LoVo (cell line): ENCODE measurements at places on chromosomes 7 and 10.

DNA sequence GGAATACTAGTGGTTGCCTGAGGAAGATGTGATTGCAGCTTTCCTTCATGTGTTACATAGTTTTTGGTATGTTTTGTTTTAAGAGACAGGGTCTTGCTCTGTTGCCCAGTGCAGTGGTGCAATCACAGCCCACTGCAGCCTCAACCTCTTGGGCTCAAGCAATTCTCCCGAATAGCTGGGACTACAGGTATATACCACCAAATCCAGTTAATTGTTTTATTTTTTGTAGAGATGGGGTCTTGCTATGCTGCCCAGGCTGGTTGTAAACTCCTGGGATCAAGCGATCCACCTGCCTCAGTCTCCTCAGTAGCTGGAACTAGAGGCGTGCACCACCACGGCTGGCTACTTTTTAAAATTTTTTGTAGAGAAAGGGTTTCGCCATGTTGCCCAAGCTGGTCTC is 79.1 kb upstream of the TMEM248 start:
- no peak for DNase-seq

GRCh38 chr10:114271779-114272167 is 32.7 kb downstream of the VWA2 start:
- DNase-seq: peak; percentile 51

- no peak for DNase-seq
Observed at GRCh38 chr7:27177795-27178320, 3.7 kb upstream of the HOXA10 start.

DNA sequence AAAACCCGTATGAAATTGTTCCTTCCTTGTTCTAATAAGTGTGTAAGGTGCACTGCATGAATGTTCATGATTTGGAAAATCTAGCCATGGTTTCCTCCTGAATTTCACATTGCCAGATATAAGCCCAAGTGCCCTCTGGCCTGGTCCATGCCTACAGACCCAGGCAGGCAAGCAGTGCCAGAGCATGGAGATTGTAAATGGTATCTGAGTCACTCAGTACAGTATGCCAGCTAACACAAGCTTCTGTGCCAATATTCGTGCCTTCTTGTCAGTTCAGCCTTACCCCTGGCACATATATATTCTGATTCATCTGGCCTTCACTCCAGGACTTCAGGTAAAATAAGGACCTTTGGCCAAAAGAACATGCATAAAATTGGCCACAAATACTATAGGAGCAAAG is 38.4 kb upstream of the PDE1C start:
- peak; percentile 38 for DNase-seq

DNA sequence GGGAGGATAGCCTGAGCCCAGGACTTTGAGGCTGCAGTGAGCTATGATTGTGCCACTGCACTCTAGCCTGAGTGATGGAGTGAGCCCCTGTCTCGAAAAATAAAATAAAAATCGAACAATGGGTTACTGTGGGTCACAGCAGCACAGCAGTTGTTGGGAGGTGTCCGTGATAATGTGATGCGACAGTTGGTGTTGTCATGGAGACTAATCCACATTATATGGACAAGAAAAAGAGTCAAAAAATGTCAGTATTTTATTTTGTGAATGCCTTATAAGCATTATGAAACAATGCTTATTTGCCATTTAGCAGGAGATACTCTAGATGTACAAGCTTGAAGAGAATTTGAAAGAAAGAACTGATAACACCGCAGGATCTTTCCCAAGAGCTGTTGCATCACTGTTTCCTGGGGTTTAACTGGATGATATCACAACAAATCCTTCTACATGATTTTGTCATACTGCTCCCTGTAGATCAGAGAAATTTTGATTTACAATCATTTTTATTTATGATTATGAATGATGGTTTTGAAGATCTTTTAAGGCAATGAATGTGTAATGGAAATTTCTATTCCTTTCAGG is 195.4 kb downstream of the BAMBI start:
- DNase-seq: no peak

DNA sequence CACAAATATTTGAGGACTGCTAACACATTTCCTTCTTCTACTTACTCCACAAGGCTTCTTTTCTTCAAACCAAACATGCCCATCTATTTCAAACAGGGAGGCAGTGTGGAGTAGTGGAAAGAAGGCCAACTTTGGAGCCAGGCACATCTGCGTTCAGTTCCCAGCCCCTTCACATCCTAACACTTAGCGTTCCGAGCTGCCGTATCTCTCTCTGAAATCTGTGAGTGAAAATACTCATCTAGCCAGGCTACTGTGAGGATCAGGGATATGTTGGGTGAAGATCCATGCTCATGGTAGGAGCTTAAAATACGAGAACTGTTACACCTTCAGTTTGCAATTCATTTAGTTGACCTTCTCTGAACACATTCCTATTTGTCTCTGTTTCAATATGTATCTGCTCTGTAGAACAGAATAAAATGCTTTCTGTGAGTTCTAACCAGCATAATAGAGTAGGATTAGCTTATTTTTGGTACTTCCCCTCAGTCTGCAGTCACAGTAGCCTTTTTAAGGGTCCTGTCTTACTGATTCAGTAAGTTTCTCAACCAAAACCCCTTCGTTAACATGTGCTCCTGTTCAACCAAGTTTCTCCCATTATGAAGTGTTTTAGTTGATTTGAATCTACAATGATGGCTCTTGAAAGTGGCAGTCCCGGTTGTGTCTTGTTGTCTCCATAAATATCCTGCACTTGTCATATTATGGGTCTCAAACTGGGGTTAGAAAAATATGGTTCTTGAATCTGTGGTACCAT is 3.3 kb upstream of the MEST start:
- no peak for DNase-seq

DNA sequence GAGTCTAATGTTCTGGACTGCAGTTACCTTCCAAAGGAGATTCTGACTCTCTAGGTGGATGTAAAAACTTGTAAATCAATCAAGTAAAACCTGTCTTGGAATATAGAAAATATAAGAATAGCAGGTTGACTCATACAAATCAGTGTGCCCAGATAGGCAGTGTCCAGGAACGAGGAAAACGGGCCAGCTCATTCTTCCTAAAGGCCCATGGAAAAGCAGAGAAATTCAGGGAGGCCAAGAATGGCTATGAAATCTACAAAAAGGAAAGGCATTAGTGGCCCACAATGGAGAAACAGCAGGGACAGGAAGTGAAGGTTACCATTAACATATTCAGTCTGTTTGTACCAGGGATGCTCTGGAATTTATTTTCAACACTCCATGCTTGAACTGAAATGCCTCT is 14.9 kb downstream of the GLI3 start:
- DNase-seq: no peak

DNA sequence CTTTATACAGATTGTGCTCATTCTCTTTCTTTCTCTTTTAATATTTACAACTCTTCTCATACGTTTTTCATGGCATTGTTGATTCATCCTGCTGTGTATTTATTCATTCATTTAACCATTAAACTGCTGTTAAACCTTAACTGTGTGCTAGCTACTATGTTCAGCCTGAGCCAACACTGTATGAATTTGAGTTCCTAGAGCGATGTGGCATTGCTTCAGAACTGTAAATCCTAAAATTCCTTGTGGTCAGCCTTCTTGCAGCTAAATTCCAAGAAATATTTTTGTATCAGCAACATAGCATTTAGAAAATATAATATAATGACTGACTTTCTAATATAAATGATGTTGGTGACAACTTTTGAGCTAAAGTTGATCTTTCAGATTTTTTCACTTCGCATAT is 184.7 kb upstream of the FZD1 start:
- no peak for DNase-seq

- peak; percentile 89 for DNase-seq
Observed at GRCh38 chr10:124152139-124153022, 59.0 kb upstream of the CHST15 start.

DNA sequence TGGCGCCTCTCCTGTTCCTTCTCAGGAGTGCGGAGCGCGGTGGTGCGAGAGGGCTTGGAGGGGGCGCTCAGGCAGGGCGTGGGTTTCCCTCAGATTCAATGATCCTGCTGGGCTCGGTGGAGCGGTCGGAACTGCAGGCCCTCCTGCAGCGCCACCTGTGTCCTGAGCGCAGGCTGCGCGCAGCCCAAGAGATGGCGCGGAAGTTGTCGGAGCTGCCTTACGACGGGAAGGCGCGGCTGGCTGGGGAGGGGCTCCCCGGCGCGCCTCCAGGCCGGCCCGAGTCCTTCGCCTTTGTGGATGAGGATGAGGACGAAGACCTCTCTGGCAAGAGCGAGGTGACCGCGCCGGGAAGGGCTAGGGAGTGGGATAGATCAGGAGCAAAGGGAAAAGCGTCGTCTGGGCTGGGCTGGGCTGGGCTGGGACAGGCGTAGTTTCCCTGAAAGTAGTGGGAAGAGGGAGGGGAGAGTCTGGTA is 17.0 kb downstream of the FAM131B start:
- DNase-seq: peak; percentile 56

DNA sequence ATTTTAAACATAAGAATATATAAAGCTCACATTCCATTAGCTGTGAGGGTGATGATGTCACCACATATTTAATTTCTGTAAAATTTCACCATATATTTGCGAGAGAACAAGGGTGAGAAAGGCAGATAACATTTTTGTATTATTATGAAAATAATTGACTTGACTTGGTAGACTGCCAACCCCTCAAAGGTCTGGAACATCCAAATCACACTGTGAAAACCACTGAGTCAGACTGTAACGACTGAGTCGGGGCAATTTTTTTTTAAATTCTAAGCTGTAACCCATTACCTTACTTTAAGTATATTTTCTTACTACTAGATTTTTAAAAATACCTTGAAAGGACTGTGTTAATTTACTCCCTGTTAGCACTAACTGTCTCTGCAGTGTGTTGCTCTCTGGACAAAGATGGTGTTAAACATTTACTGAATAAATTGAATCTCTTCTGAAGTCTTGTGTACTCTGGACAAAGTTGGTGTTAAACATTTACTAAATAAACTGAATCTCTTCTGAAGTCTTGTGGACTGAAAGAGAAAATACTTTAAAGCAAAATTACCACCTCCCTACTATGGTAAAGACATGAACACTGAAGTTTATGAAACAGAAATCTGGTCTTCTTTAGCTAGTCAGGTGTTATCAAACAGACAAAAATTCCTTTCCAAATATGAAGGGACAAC is 14.1 kb downstream of the PDZD8 start:
- no peak for DNase-seq

DNA sequence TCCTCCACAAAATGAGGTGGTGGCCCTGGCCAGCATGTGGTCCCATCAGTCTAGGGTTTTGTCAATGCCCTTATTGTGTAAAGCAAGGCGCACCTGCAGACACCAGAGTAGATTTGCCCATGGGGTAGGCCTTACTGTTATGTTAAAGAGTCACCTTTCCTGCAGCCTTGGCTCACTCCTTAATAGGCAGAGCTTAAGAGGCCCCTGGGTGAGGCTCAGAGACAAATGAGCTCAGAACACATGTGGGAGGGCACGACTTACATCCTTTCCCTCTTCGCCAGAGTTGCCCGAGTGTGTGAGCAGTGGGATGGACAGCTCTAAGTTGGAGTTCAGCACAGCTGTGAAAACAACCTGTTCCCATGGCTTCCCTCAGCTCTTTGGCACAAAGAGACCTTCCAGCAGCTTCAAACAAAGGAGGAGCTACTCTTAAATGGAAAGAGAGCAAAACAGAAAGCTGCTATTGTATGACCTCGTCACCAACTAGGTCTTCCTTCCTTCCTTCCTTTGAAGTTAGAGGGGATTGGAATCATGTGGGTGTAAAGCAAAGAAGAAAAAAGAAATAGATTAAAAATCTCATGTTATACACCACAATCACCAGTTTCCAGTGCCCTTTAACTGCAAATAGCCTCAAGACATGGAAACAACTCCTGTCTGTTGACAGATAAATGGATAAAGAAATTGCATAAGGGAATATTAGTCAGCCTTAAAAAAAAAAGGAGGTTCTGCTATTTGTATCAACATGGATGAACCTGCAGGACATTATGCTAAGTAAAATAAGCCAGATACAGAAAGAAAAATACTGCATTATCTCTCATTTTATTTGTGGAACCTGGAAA is 11.9 kb upstream of the XPNPEP1 start:
- DNase-seq: no peak
